ENCODE measurements at places on chromosomes 4 and X.

DNA sequence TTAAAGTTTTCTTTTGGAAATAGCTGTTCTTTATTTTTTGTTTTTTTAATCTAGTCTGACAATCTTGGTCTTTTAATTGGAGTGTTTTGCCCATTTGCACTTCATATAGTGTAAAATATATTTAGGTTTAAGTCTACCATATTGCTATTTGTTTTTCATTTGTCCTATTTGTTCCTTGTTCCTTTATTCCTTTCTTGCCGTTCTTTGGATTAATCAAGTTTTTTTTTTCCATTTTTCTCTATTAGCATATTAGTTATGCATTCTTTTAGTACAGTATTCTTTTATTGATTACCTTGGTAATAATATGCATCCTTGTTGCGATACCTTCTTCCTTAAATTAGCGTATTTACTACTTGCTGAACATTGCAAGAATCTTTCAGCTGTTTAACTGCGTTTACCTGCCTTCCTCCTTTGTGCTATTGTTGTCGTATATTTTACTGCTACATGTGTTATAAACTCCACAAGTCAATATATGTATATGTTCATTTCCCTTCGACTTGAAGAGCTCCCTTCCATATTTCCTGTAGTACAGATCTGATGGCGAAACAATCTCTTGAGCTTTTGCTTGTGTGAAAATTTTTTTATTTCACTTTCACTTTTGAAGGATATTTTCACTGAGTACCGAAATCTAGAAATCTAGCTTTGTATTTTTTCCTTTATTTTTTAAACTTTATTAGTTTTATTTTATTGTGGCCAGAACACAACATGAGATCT is 23.9 kb upstream of the RNF212 start:
- peaks cover 48% of the 10 kb centered on the region for H3K27me3 ChIP-seq
- H3K4me3 ChIP-seq, result no peak overlapping the region
- peaks cover 5% of the 10 kb centered on the region for H3K36me3 ChIP-seq
- DNase-seq, result no peak

GRCh38 chrX:6890544-6891261 is 256.8 kb upstream of the STS start:
- no peaks in the 10 kb centered on the region for H3K4me1 ChIP-seq
- no peaks in the 10 kb centered on the region for H3K36me3 ChIP-seq
- H3K4me3 ChIP-seq, result no peak overlapping the region
- no peak overlapping the region for H3K27ac ChIP-seq
- no peaks in the 10 kb centered on the region for H3K27me3 ChIP-seq

DNA sequence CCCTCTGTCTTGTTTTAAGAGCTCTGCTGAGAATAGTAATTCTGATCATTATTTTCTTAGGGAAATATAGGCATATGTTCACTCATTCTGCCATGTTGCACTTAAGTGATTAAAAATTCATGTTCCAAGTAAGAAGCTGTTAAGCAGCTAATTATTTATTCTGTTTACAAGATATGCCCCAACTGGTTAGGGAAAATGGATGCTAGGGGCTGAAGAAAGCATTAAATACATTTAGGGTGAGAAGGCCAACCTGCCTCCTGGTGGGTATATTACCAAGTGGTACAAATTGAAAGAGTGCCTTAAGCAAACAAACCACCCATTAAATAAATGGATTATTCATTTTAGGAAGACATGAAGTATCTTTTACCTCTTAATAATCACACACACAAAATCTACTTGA is 392.6 kb upstream of the EPHA5 start:
- H3K36me3 ChIP-seq, result no peaks in the 10 kb centered on the region
- DNase-seq, result no peak
- no peak overlapping the region for H3K27ac ChIP-seq
- H3K4me1 ChIP-seq, result peaks cover 36% of the 10 kb centered on the region
- H3K4me3 ChIP-seq, result no peak overlapping the region

- DNase-seq, result no peak
- peaks cover 26% of the 10 kb centered on the region for H3K27me3 ChIP-seq
- no peak overlapping the region for H3K27ac ChIP-seq
- H3K4me1 ChIP-seq, result peaks cover 5% of the 10 kb centered on the region
- H3K36me3 ChIP-seq, result no peaks in the 10 kb centered on the region
Measured at GRCh38 chrX:87403551-87403950, 114.1 kb upstream of the KLHL4 start.

DNA sequence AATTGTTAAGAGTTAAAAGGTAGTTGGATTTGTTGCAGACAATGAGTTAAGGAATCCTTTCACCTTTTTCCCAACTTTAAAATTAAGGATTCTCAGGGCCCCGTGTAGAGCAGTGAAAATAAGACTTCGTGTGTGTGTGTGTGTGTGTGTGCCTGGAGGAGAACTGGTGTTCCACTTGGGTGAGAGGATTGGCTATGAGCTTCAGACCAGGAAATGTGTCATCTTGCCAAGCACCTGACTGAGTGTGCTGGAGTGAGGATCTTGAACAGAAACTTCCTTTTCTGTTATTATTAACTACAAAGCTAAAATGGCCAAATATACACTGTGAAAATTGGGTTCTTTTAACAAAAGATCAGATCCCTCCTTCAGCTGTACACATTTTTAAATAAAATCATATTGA is 113.1 kb upstream of the VCX2 start:
- no peaks in the 10 kb centered on the region for H3K4me1 ChIP-seq
- no peak overlapping the region for H3K27ac ChIP-seq

Measured in chondrocyte (in vitro differentiated cells).